T-helper 22 cell (primary cell): ENCODE measurements at places on chromosomes 1 and 21.

DNA sequence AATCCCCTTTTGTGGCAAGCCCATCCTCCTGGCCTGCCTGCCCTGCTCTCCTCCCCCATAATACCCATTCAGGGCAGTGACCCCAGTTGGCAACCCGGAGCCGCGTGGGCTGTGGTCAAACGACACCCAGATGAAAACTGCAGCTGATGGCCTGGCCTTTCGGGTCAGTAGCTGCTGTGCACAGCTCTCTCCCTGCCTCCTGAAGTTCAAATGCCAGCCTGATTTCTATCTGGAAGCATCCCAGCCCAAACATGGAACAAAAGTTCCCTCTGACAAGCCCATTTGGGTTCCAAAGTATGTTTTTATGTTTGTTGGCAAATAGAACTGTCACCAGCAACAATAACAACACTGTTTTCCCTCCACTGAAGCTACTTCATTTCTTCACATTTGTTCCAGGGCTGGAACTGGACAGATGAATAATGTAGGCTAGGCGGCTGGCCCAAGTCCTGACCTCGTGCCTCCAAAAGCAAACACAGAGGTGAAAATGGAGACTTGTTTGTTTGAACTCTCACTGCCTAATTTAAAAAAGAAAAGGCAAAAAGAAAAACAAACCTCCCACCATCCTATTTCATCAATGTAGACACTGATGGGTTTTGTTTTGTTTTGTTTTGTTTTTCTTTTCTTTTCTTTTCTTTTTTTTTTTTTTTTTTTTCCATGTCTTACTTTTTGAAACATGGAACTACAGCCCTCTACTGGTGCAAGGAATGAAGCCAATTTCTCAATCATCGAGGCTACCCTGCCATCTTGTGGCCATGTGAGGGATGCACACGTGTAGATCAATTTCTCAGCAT, 179.0 kb downstream of the ADSS2 start:
- peak; percentile 24 for DNase-seq

- no peak for DNase-seq
Measured at GRCh38 chr21:26125433-26126167, 45.0 kb downstream of the APP start.

DNA sequence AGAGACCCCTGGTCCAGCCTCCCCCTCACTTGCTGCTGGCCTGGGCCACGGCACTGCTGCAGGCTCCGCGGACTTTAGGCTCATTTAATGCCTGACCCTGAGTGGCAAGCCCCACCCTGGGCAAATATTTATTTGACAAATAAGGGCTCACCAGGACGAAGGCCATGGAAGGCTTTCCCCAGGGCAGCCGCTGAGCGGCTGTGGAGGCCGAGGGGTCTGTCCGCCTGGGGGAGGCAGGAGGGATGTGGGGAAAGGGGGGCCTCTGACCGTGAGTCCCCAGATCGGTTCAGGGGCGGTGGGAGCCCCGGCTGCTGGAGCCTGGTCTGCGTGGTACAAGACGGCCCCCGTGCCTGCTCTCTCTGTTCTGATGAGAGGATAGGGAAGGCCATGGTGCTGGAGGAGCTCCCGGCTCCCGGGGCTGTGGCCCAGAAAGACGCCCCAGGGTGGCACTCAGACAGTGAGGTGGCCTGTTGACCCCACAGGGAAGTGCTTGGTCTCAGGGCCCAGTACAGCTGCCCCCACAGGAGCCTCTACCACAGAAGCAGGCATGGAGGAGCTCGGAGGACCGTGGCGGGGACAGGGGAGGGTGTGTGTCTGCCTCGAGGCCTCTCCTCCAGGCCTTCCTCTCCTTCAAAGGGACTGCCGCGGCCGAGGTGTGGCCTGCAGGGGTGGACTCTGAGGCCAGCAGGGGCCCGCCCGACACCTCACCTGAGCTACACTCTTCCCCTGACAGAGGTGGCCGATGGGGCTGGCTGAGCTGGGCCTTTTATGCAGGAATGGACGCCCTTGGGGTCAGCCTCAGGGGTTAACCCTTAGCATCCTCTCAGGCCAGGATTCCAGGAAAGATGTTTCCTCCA, 9.1 kb upstream of the C1orf159 start:
- no peak for DNase-seq

DNA sequence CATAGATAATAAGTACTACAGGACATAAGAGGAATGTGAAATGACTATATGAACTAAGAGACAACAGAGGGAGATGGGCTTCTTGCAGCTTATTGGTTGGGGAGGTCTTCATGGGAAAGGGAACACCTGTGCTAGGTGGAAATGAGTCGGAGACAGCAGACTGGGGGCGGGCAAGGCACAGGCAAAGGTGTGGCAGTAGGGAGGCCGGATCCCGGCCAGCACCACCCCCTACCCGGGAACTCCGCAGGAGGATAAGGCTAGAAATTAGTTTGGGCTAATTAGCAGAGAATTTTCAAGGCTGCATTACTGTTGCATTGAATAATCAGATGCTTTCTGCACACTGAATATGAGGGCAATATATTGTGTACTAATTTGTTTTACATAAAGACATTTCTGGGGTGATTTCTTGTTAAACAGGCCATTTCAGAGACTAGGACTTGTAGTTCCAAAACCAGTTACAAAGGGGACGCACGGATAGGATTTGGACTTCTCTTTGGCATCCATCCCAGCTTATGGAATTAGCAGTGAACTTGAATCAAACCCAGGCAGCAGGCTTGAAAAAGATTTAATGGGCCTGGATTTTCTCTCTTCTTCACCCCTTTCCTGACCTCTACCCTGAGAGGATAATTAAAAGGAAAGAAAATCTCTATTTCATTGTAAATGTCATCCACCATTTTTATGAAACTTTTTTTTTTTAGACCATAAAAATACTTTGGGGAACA, 2.2 kb upstream of the HUNK start:
- no peak for DNase-seq

GRCh38 chr1:201656311-201657032, 117.5 kb downstream of the NAV1 start:
- no peak for DNase-seq

DNA sequence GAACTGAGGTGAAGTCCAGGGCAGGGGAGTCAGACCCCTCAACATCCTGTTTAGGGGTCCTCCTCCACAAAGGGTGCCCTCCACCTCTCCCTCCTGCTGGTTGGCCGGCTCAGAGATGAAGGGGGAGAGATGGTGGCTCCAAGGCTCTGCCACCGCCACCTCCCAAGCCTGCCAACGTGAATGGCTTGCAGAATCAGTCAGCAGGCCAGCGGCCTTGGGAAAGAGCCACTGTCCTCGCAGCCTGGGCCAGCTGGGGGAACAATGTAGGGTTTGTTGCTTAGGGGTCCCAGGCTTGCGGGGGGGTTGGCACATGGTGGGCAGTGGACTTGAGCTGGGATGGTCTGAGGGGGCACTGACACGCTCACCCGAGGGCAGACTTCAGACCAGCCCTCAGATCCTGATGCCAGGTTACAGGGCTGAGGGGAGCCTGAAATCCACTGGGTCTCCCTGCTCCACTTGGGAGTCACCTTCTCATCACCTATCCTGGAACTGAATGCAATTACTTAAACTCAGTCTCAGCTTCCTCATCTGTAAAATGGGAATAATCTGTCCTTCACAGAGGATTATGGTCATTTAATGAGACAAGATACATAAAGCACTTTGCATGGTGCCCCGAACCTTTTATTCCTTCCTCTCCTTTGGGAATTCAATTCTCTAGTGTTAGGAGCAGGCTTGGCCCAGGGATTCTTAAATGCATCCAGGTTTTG, 8.3 kb downstream of the GPR37L1 start:
- DNase-seq = no peak

- DNase-seq = no peak
Measured at GRCh38 chr1:41414296-41414695, 53.1 kb downstream of the FOXO6 start.

GRCh38 chr21:46347791-46348381, 23.9 kb downstream of the PCNT start:
- DNase-seq = no peak

DNA sequence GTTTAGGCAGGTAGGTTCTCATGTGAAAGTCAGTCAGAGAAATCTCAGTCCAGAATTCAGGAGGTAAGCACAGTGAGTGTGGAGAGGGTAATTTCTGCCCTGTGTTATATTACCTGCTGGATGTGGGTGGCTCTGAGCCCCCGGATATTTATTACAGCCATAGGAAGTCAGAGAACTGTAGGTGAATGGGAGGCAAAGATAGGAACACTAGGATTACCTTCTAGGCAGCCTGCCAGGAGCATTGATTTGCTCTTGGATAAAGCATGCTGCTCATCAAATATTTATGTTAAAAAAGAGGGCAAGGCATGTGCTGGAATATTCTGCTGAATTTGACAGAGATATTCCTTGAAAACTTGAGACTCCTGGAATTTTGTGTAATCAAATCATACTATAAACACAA, 8.5 kb downstream of the GNG12 start:
- DNase-seq = no peak

DNA sequence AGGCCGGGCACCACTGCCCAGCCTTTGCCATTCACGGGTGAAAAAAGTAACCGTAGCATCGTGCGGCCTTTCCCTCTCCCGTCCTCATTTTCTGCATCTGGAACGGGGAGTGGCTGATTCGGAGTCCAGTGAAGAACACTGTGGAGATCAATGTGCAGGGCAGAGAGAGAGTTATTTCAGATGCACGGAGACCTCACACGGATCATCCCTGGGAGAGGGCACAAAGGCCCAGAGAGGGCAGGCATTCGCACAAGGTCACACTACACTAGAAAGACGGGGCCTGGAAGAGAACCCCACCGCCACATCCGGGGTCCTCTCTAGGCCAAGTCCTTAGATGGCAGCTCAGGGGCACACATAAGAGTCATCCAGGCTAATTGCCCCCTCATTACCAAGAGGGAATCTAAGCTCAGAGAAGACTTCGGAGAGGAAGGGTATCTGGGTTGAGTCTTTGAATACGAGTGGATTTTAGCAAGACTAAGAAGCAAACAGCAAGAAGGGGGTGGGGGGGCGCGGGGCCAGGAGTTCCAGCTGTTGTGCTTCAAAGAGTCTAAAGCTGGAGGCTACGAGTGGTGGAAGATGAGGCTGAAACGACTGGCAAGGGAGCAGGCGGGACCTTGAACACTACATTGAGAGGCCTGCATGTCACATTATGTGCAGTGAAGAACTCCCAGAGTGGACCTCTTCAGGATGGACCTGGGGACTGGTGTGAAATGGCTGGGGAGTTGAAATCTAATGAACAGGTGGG, 857 bp downstream of the GPX7 start:
- no peak for DNase-seq

DNA sequence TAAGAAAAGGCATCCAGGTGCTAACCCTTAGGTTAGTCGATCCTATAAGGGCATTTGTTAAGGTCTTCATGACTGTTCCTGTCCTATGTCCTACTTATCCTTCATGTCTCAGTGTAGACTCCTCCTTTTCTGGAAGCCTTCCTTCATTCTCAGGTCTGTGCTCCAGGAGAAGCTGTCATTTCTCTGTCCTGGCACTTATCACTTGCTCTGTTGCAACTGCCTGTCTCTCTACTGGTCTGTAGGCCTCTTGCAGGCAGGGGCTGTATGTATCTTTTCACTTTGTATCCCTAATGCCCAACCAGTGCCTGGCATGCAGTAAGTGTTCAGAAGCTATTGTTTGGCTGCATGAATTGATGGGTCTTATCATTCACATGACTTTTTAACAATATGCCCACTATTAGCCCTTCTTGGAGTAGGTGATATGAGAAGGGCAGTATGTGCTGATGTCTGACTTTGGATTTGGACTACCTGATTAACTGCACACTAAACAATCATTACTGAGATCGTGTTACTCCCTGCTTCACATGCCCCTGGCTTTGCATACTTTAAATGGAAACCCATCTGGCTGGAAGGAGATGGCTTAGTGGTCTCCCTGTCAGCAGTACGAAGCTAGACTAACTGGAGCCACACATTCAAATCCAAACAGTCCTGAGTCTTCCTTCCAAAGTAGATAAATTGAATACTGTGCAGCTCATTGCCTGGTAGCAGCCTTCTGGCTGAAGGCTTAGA, 88.8 kb downstream of the RGL1 start:
- DNase-seq = no peak

DNA sequence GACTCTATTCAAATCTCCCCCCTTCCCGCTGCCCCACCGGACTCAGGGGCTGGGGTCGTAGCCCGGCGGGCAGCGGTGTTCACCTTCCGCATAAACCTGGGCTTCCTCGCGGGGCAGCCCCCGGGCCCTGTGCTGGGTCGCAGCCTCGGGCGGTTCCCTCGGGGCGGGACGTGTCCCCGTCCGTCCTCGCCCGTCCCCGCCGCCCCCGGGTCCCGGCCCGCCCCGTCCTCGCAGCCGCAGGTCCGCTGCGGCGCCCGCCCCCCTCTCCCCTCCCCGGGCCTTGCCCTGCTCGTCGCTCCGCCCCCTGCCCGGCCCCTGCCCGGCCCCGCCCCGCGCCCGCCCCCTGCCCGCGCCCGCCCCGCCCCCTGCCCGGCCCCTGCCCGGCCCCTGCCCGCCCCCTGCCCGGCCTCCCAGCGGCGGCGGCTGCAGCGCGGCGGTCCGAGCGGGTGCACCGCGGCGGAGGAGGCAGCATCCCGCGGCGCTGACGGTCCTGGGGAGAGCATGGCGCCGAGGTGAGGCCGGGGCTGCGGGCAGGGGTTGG, at the start of gene COL18A1:
Gene COL18A1 (plus strand): TSS at position 436 of the 541 bp plus-strand sequence. CDS start 66 bp downstream, at position 502.
- DNase-seq = peak; percentile 13

DNA sequence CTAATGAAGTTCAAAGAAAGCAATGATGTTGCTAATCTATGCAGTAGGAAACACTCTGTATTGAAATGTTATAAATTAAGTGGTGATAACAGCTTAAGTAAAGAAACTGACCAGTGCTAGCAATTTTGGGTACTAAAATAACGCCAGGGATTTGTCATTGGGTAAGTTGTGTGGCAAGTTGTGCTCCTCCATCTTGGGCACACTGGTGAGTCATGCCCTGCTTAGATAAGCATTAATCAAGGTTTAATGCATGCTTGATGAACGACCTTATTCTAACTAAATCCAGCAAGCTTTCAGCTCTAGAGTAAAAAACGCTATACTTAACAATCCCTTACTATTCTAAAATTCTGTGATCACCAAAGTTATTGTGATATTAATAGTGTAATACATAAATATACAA, 25.2 kb downstream of the VAMP4 start:
- no peak for DNase-seq

GRCh38 chr21:36699546-36700294, 805 bp downstream of the SIM2 start:
- no peak for DNase-seq

GRCh38 chr1:95068956-95069709, 3.6 kb downstream of the ALG14 start:
- no peak for DNase-seq

DNA sequence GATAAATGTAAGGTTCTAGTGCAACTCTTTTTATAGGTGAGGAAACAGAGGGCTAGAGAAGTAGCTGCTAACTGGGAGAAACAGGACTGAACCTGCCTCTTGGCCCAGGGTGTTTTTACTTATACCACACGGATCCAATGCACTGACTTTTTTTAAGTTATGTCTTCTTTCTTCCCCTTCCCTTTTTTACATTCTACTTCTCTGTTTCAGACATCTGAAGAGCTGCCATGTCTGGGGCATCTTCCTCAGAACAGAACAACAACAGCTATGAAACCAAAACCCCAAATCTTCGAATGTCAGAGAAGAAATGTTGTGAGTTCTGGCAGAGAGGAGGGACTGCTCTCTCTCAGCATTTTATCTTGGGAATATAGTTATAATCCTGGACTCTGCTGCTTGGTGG, 1.4 kb downstream of the PFKFB2 start:
- DNase-seq = no peak
